PC-3 (cell line): ENCODE measurements at places on chromosomes 3 and 15.

DNA sequence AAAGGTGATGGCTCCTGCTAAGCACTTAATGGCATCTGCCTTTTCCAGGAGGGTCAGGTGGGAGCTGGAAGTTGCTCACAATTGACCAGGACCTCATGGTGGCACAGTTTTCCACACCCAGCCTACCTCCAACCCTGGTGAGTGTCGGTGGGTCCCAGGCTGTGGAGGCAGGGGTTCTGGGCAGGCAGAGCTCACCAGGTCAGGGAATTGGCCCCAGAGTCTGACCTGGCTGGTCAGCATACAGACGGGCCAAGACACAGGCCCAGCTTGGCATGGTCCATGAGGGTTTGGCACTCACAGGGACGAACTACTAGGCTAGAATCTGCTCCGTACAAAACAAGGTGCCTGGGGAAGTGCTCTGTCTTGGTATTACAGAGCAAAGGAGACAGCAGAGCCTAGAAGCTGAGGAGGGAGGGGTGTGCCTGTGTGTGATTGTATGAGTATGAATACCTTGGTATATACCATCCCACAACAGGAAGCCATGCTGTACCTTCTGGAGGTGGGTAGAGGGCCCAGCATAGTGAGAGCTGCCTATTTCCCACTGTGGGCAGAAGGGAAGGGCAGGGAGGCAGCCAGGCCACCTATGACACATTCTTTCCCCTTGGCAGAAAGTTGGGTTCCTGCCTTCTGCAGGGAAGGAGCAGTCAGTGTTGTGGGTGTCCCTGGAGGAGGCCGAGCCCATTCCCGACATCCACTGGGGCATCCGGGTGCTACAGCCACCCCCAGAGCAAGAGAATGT, 6.5 kb downstream of the APEH start:
- no peak for DNase-seq

GRCh38 chr15:101813803-101814534, 2.0 kb downstream of the OR4F15 start:
- DNase-seq: no peak

DNA sequence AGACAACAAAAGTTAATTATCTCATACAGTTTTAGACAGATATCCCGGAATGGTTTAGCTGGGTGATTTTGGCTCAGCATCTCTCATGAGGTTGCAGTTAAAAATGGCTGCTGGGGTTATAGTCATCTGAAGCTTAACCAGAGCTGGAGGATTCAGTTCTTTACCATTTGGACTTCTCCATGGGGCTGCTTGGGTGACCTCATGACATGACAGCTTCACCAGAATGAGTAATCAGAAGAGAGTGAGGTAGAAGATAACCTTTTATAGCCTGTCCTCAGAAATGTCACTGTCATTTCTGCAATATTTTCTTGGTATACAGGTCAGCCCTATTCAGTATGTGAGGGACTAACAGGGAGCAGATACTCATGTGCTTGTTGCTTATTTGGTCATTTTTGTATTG, 30.9 kb downstream of the TFG start:
- DNase-seq: no peak

GRCh38 chr3:126399351-126399735, 4.6 kb downstream of the CFAP100 start:
- peak; percentile 62 for DNase-seq

GRCh38 chr3:143775459-143775858, 72.8 kb downstream of the SLC9A9 start:
- peak; percentile 61 for DNase-seq

- no peak for DNase-seq
Observed at GRCh38 chr15:84599906-84600305, 903 bp upstream of the ZSCAN2 start.

DNA sequence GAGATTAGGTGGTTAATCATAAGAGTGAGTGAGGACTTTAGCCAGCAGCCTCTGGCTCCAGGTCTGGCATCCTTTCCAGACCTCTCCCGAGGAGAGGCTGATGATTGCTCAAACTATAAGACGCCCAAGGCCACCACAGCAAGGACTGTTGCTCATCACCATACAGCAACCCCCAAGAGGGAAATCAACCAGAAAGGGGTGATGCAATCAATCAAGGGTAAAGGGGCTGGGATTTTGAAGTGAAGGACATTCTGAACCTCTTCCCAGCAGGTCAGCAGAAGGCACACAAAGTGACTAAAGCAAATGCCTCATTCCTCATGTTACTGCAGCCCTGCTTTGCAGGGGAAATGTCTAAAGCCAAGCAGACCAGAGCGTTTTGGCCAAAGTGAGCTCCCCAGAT, 247.3 kb upstream of the IGF1R start:
- no peak for DNase-seq

- DNase-seq: no peak
Observed at GRCh38 chr3:71887256-71887655, 102.3 kb upstream of the PROK2 start.

DNA sequence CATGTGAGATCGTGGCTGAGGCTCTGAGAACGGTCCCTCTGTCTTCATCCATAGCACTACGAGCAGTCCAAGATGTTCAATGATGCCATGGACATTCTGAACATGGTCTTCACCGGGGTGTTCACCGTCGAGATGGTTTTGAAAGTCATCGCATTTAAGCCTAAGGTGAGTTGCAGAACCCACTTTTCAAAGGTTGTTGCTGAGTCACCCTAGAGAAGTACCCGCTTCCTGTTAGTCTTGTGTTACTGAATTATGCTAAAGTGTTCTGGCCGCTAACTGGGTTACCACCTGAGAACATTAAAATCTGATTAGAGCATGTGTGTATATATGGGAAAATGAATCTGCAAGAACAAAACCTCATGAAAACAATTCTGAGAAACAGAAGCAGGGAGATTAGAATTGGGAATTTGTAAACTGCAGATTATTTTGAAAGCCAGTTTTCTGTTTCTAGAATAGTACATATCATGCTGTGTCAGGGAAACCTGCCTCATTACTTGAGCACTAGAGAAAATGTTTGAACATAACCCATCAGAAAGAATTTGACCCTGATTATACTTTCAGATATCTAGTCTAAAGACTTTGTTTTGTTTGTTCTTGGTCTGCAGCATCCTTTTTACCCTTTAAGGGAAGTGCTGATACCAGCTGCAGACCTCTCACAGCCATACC, 92.6 kb downstream of the CHDH start:
- DNase-seq: no peak

- no peak for DNase-seq
Observed at GRCh38 chr3:130737622-130738021, 9.0 kb downstream of the PIK3R4 start.

GRCh38 chr3:88480822-88481221, 331.1 kb downstream of the C3orf38 start:
- no peak for DNase-seq

GRCh38 chr3:32755761-32756160, 62.0 kb upstream of the TRIM71 start:
- DNase-seq: no peak

GRCh38 chr3:163196815-163197374, 1700.3 kb downstream of the OTOL1 start:
- DNase-seq: no peak

GRCh38 chr3:1578124-1578806, 485.4 kb downstream of the CNTN6 start:
- DNase-seq: no peak

- no peak for DNase-seq
Observed at GRCh38 chr3:179450901-179451264, 387 bp downstream of the GNB4 start.

- DNase-seq: no peak
Observed at GRCh38 chr15:67510597-67511190, 10.2 kb upstream of the C15orf61 start.

DNA sequence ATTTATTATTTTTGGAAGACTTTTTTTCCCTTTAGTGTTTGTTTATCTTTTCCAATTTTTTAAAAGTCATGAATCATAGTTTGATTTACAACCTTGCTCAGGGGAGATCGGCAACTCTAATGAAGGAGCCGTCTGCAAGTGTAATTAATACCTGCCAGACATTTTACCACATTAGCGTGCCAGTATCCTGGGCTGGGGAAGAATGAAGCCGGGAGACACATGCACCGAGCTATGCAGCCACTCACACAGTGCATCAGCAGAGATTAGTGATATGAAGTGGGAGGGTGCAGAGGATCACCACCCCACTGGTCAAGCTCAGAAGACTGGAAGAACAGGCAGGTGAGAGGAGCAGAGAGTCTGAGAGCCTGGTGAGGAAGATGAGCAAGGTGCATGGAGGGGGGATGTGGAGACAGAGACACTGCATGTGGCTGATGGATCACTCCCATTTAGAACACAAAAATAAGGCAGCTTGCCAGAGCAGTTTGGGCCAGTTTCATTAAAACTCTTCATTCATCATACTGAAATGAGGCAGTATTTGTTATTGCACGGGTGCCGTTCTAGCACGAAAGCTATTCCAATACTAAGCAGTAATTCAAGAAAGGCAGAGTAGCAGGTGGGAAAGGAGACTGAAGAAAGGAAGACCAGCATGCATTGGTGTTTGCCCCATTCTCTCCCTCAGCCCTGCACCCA, 821.6 kb downstream of the TUSC7 start:
- no peak for DNase-seq

DNA sequence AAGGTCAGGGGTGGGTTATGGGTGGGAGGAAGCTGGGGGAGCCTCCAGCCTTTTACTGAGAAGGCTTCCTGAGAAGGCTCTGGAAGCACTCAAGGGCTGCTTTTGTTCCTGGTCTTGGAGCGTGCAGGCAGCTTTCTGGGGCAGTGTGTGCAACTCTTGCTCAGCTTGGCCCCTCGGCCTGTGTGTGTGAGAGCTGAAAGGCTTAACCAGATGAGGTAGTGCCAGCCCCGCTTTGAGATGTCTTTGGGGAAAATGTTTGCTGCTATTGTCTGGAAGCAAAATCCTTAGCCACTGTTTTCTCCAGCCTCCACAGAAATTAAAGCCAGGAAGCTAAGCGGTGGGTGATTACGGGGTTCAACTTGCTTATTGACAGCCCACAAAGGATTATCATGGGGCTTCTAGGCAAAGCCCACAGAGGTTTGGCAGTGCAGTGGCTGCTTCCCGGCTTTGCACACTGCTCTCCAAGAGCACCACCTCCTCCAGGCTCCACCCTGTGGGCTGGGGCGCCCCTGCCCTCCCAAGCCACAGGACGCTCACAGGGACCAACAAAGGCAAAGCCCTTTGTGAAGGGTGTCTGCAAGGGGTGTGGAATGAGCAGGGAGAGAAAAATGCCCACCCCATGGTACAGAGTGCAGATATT, 121.7 kb upstream of the TLE3 start:
- no peak for DNase-seq

- DNase-seq: no peak
Observed at GRCh38 chr15:73426323-73426994, 16.5 kb upstream of the REC114 start.

- no peak for DNase-seq
Observed at GRCh38 chr3:50635066-50635465, 18.1 kb downstream of the MAPKAPK3 start.

- no peak for DNase-seq
Observed at GRCh38 chr3:127762077-127762786, 60.1 kb downstream of the MGLL start.

DNA sequence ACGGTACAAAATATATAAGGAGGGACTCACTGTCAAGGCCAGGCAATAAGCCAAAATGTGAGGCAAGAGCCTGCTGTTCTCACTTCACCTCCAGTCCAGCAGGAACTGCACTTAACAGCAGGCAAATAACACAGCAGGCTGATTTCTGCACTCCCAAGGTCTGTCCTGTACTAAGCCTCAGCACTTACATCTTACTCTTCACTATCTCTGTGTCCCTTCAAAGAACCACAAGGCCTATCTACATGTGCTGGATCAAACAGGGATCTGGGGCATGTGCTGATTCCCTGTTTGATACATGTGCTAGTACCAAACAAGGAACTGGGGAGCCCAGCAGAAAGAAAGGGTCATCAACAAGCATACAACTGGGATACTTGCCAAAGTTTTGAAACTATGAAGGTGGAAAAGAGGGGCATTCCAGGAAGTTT, 22.2 kb downstream of the UACA start:
- DNase-seq: peak; percentile 65

DNA sequence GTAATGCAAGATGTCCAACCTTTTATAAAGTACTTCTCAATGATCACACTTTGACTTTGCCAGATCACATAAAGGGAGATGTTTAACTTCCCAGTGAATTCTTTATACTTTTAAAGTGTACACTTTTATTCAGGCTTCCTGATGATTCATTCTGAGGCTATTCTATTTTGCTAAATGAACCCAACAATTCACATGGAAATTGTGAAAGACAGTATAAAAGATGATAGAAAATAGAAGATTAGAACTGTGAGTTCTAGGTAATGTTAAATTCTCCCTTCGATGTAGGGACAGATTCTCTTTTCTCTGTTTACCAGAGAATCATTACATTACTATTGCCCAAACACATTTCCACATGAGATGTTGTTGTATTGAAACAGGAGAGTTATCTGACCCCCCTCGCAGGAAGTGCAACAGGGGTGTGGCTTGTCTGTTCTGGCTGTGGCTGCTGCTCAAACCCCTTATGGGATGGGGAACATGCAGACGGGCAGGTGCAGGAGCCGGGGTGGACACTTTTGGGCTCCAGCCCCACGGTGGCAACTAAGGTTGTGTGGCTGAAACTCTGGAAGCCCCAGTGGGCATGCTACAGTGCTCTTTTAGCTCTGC, 131.3 kb upstream of the LRTM1 start:
- DNase-seq: no peak

DNA sequence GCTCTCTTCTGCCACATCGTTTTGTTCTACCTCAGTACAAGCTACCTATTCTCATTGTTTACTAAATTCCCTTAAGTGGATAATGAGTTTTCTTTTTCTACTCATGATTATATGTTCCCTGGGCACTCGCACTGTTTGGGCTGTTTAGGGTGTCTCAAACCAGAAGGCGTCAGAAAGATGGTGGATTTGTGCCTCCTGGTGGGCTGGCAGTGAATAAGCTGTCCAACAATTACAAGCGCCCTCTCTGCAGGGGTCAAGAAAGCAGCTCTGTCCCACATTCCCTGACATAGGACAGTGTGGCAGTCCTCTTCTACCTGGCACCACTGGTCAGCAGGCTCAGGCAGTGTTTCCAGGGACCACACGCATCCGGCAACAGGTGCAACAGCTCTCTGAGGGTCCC, 173.4 kb upstream of the PPP2R3A start:
- DNase-seq: no peak

DNA sequence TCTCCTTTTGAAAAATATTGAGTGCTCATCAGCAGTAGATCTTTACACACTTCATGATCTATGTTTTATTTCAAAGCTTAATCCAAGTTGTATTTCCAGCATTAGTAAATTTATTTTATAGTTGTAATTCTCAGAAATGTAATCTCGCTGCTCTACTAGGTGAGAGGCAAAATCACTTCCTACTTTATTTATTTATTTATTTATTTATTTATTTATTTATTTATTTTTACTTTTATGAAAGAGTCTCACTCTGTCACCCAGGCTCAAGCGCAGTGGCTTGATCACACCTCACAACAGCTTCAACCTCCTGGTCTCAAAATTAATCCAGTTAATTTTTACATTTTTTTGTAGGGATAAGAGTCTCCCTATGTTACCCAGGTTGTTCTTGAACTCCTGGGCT, 127.9 kb downstream of the CHL1 start:
- no peak for DNase-seq

DNA sequence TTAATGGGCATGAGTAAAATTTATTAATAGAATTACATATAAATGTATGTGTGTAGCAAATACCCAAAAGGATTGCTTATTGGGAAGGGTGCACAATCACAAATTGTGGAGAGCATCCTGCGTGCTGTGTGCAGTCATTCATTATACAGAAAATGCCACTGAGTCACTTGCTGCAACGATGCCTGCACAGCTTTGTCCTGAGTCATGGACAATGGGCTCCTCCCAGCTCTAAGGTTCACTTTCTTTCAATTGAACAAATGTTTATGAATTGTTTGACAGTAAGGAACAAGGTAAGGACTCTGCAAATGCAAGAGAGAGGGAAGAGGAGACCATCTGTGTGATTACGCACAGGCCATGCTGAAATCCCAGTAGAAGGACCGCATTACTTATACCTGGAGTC, 18.7 kb downstream of the CFAP161 start:
- no peak for DNase-seq
